Activated naive CD4-positive, alpha-beta T cell (primary cell): ENCODE measurements at places on chromosomes 11 and 22.

DNA sequence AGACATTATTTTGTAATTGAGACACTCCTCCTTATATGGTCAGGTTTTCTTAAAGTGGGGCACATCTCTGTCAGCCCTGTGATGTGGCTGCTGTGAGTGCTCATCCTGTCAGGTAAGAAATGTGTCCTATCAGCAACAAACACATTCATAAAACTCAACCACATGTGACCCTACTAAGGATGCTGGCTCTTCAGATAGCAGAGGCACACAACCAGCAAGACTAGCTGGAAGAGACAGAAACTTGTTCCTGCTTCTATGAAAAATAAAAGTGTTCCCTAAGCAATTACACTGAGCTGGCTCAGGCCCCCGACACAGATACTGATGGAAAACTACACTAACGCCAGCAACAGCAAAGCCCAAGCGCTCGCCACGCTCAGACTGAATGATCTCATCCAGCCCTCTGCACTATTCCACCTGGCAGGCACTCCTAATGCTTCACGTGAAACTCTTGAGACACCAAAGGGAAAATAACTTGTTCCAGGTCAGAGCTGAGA, 49.8 kb upstream of the CYP2D6 start:
- DNase-seq: no peak

- DNase-seq: no peak
Measured at GRCh38 chr11:70944636-70945035, 307.7 kb downstream of the SHANK2 start.

GRCh38 chr22:38078046-38078840, 5.7 kb downstream of the SLC16A8 start:
- DNase-seq: no peak

DNA sequence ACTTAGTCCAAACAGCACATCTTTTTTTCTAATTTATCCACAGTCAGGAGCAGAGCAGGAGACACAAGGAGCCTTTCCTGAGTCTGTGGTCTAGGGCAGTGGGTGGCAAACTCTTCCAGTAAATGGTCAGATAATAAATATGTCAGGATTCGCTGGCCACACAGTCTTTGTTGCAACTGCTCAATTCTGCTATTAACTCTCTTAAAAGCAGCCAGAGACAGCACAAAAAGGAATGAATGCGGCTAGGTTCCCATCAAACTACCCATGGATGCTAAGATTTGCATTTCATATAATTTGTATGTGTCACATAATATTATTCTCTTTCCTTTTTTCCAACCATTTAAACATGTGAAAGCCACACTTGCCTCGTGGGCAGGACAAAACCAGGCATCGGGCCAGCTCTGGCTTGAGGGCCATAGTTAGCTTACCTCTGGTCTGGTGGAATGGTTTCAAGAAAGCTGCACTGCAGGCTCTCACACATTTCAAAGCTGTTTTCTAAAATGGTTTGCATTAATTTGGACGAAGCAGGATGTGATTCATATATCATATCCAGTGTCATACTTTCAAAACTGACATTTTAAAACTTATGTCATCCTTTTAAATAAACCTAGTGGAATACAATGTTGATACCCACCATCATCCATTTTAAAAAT, 64.7 kb upstream of the CD5 start:
- DNase-seq: no peak

- no peak for DNase-seq
Measured at GRCh38 chr11:116169776-116170175, 603.0 kb downstream of the BUD13 start.

DNA sequence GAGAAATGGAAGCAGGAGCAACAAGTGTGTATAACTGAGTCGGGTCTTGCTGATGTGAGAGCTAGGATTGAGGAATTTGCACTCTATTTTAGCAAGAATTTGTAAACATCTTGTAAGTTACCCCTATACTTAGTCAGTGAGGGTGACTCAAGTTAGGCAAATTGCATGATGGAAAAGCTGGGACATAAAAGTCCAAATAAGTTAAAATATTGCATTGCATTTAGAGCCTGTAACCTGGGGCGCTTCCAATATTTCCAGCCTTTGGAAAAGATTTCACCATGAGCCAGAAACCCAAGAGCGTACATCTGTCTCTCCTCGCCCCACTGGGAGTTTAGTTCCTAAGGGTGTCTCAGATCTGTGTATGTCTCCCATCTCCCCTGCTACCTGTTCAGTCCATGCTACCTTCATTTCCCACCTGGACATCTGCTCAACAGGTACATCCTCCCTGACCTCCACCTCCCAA, 37.0 kb upstream of the ACCSL start:
- DNase-seq: no peak

GRCh38 chr11:103682318-103683184, 353.9 kb upstream of the DDI1 start:
- no peak for DNase-seq

DNA sequence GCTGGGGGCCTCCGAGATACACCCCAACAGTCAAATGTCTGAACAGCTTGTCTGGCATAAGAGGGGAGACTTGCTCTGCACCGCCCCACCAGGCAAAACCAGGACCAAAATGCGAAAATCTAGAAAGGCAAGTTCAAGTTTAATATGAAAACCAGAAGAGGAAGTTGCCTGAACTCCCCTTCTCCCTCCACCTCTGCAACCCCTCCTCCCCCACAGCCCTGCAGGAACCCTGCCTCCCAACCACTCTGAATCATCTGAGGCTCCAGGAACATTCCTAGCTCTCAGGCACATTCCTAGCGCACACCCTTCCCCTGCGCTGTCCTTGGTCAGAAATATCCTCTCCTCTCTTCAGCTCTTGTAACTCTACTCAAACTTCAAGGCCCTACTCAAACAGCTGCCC, 36.7 kb downstream of the ISX start:
- DNase-seq: no peak

GRCh38 chr11:126751242-126751641, 249.3 kb downstream of the KIRREL3 start:
- no peak for DNase-seq

- DNase-seq: no peak
Measured at GRCh38 chr22:24518771-24519485, 23.8 kb downstream of the UPB1 start.

DNA sequence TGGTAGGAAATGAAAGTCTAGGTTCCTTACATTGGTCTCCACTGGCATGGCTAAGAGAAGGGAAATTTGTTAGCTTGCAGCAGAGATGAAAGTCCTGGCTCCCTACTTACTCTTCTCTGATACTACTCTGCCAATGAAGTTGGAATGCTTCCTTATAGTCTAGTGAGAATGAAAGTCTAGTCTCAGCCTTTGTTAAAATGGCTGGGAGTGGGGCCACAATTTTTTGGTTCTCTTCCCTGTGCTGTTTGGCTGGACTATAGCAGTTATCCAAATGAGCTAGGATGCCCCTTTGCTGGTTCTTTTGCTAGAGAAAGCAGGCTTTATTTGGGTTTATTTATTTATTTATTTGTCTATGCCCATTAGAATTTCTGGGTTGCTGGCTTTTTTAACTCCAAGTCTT, 414.3 kb downstream of the AASDHPPT start:
- DNase-seq: no peak

DNA sequence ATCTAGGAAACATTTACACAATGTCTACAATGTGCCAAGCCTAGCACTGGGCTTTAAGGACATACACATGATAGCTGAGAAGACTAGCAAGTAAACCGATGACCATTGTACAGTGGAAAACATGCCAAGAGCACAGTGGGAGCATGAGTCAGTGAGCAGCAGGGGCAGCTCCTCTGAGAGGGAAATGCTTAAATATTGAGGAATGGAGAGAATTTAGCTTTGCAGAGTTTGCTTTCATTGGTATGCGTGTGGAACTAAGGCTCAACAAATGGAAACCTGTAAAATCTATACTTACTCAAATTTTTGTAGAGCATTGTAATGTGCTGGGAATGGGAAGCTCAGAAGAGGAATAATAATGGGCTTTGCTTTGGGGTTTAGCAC, 282.3 kb downstream of the ST3GAL4 start:
- no peak for DNase-seq

DNA sequence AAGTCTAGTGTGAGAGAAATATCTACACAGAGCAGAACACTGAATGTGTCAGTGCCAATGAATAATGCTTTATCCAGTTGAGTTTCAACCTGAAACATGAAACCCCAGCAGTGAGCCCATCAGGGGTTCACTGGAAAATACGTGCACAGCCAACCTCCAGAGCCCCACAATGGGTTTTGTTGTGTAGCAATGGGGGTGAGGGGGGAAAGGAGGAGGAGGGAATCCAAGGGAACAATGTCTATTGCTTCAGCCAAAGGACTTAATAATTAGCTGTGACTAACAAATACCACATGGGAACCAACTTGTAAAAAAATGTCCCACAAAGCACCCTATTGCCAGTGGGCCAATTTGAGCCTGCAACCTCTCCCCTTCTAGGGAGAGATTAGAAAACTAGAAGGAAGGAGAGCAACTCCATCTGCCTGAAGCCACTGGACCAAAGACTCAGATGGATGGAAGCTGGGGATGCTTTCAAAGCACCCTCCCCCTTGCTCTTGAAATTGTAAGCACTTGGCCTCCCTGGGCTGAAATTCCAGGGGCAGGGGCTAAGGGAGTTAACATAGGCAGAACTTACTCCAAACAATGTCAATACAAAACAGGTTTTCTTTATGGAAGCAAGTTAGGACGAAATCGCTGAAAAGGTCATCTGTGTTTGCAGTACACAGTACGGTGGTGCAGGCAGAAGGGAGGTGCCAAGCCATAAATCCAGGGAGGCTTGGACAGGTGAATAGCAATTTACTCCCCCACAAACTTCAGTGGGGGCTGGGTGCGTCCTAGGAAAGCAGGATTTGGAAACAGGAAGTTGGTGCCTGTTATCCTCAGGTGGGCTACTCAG, 99.8 kb downstream of the ARL14EP start:
- DNase-seq: no peak

DNA sequence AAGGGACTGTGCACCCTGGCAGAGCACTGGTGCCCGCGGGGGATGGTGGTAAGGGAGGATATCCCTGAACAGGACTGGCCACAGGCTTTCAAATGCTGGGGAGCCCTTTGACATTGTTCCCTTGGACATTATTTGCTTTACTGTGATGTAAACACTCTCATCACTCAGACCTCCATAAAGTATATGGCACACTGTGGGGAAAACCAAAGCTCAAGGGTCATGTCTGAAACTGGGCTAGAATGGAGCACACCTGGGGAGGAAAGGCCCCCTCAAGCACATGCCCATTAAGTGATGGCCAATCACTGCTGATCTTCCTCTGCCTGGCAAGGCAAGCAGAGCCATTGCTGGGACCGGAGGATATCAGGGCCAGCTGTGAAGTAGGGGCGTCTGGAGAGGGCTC, 60.9 kb upstream of the TENM4 start:
- DNase-seq: no peak

GRCh38 chr11:129779342-129779741, 36.3 kb upstream of the TMEM45B start:
- no peak for DNase-seq

DNA sequence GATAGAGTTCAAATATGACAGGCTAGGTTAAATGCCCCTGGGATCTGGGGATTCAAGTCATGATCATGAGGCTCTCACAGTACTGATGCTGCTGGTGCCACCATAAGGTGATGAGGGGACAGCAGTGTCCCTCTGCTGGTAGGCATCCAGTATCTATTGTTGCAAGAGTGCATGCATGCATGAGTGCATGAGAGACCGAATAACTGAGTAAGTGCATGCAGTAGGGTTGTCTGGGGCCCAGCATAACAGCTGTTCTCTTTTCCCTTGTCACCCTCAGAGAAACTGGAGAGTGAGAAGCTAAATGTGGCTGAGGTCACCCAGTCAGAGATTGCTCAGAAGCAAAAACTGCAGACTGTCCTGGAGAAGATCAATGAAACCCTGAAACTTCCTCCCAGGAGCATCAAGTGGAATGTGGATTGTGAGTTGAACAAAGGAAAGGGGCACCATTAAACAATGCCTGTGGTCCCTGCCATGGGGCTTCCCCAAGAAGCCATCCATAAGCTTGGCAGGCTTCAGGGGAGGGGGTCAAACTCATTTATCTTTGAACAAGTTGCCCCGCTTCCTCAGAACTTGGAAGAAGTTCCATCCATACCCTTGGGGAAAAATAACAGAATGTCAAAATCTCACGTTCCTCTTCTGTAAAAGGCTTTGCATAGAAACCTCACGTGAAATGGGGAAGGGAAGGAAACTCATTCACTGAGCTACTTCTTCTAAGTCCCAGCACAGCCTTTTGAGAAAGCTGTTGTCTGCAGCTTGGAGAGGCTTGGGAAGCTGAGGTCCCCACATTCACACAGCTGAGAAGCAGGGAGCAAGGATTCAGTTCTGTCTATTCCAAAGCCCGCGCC, 119.0 kb downstream of the PARVA start:
- DNase-seq: no peak

- DNase-seq: no peak
Measured at GRCh38 chr22:27825174-27825573, 23.6 kb upstream of the MN1 start.

- DNase-seq: no peak
Measured at GRCh38 chr11:2691991-2692875, 7.6 kb downstream of the KCNQ1OT1 start.

DNA sequence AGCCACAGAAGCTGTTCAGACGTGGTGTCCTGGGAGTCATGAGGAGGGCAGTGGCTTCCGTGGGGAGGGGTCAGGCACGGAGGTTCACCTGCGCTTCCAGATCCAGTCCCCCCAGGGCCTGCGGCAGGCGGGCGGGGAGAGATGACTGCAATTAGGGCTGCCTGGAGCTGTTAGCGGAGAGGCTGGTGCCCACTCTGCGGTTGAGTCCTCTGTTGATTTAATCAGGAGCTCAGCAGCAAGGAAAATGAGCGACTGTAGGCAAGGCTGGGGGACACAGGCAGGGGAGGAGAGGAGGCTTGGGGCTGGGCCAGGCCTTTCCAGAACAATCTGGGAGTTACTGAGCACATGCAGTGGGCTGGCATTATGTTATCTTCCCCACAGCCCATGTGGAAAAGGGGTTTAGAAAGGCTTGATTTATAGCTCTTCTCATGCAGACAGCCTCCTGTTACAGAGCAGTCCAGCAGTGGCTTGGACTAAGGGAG, 13.1 kb downstream of the PLCB3 start:
- no peak for DNase-seq

- DNase-seq: no peak
Measured at GRCh38 chr22:23293720-23294119, 113.4 kb downstream of the BCR start.

DNA sequence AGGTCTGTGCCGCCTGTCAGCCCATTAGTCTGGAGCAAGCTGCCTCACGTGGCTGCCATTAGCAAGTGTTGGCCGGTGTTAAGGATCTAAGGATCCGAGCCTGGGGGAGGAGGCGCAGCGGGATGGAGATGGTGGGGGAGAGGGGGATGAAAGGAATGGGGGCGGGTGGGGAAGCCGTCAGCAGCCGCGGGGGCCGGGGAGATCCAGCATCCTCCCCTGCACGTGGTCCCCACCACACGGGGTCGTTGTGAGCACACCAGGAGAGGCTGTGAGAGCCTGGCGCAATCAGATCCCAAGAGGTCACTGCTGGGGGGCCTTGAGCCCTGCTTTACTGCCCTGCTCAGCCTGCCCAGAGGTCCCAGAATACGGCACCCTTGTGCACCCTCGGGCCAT, 7.3 kb downstream of the CABP7 start:
- no peak for DNase-seq

- no peak for DNase-seq
Measured at GRCh38 chr22:24576778-24577177, 16.1 kb downstream of the LRRC75B start.
